ENCODE measurements at places on chromosomes 13 and 19.

DNA sequence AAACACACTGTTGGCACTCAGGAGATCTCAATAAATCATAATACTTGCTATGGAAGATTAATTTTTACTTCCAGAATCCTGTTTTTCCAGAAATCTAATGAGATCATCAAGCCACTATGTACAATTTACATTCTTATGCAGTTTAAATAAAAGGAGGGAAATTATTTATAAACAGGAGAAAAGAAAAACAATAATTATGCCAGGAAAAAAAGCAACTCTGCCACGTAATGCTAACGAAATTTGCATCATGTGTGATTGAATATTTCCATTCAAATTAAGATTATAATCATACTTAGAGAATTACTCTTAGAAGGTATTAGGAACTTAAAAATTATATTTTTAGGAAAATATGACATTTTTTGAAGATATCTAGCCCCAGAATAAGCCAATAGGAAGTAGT, 13.0 kb downstream of the FAM124A start:
- no peak for DNase-seq

- no peak for DNase-seq
Observed at GRCh38 chr13:27905650-27906049, 14.2 kb upstream of the PDX1 start.

DNA sequence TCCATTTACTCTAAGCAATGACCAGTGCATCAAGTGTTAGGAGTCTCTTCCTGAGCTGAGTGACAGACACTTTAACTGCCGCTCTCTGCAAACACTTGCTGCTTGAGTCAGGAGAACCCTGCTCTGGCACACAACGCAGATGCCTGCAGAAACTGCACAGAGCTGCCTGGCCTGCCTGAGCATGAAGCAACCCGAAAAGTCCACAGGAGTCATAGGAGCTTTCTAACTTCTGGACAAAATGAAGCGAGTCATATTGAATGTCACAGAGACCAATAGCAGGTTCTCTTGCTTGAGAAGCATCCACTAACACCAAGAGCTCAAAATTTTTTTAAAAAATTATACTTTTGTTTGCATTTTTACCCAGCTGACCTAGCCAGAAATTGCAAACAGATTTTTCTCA, 232.4 kb downstream of the LHFPL6 start:
- no peak for DNase-seq

DNA sequence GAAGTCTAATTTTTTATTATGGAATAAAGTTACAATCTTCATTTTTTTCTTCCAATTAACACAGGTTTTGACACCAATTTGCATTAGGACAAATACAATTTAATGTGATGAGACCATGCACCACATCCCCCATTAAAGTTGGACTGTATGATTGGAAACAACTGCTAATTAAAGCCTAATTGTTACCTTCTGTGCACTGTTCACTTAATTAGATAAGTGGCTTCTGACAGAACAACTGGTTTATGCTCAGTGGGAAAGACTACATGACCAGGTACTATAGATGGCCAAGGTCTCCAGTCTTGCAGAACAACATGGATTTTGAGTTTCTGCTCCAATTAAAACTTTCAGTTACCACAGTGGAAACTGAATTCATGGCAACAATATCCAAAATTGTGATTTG, 198.1 kb downstream of the FGF14 start:
- no peak for DNase-seq

GRCh38 chr13:63285426-63285825, 1869.8 kb upstream of the PCDH20 start:
- DNase-seq: no peak

DNA sequence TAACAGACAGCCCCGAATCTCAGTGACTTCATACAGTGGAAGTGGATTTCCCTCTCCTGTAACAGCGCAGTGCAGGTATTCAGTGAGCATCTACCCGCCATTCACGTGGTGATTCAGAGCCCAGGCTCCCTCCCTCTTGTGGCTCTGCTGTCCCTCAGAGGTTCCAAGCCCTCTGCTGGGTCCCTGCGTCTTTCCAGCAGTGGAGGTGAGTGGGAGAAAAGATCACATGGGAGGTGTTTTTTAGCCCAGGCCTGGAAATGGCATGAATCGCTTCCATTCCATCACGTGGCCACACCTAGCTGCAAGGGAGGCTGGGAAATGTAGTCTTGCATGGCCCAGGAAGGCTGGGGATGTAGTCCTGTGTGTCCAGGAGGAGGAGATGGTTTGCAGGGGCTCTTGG, 61.4 kb downstream of the DPF1 start:
- DNase-seq: no peak

DNA sequence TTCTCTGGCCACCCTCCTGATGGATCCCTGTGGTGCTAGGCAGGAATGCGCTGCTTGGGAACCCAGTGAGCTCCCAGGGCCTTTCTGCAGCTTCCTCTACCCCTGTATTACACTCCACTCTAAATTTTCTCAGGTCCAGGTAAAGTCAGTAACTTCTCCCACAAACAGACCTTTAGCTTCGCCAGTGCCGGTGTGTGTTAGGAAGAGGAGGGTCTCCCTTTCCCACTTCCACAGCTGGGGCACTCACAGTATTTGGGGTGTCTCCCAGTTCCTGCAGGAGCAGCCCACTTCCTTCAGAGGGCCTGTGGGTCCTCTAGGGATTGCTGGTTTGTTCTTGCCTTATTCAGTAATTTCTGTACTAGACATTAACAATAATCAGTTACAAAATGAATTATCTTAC, 193.5 kb upstream of the PCDH17 start:
- DNase-seq: no peak

DNA sequence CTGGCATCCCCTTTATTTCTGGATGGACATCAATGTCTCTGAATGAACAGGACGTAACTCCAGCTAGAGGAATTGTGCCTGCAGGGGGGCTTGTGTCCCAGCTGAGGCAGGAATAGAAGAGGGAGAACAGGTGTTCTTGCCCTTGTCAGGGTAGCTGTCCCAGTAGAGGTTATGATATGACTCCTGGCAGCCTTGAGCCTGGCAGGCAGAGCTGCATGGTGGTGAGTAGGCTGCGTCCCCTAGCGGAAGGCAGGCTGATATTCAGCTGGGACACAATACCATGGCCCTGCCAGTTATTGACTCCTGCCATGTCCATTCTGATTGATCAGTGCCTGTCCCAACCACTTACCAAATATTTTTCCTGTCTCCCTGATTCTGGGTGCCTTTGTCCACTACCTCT, 197.2 kb downstream of the RAP2A start:
- no peak for DNase-seq

DNA sequence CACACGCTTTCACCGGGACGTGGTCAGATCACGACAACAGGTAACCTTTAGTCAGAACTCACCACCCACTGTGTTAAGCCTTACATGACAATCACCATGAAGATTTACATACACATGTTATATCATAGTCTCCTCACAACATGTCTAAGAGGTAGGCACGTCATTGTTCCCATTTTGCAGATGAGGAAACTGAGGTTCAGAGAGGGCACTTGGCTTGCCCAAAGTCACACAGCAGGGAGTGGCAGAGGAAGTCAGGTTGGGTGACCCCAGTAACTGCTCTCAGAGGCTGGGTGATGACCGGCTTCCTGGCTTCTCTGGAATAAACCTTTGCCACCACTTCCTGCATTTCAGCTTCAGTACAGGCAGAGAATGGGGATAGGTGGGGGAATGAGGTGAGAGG, 5.3 kb downstream of the KLK10 start:
- no peak for DNase-seq

DNA sequence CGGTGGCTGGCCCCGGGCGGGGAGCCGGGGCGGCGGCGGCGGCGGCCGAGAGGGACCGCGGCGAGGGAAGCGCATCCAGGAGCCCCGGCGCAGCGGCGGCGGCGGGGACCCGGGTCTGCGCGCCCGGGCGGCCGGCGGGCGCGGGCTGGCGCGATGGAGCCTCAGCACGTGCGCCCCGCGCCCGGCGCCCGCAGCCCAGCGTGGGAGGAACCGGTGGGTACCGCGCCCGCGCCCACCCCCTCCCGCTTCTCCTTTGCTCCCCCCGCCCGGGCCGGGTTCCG, 7.8 kb upstream of the DGKH start:
- no peak for DNase-seq

- no peak for DNase-seq
Observed at GRCh38 chr13:33692531-33692930, 125.4 kb upstream of the RFC3 start.

GRCh38 chr19:49488863-49489537, 1.6 kb downstream of the RPL13A start:
- DNase-seq: no peak

- no peak for DNase-seq
Observed at GRCh38 chr19:2391118-2391725, 31.2 kb downstream of the TMPRSS9 start.

- no peak for DNase-seq
Observed at GRCh38 chr13:49023431-49023830, 47.7 kb downstream of the FNDC3A start.

- no peak for DNase-seq
Observed at GRCh38 chr13:40059540-40060232, 404.2 kb downstream of the COG6 start.

- DNase-seq: no peak
Observed at GRCh38 chr19:6352381-6353165, 8.8 kb upstream of the CLPP start.

DNA sequence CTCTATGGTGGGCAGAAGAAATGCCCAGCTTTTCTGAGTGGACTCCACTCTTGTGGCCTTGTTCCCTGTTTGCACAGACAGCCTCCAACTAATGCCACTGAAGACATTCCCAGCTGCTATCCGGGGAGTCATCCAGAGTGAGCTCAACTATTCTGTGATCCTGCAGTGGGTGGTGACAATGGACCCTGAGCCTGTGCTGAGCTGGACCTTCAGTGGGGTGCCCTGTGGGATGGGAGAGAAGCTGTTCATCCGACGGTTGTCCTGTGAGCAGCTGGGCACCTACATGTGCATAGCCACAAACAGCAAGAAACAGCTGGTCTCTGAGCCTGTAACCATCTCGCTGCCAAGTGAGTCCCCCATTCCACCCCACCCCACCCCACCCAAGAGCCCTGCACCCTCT, 10.3 kb downstream of the IGSF23 start:
- no peak for DNase-seq

DNA sequence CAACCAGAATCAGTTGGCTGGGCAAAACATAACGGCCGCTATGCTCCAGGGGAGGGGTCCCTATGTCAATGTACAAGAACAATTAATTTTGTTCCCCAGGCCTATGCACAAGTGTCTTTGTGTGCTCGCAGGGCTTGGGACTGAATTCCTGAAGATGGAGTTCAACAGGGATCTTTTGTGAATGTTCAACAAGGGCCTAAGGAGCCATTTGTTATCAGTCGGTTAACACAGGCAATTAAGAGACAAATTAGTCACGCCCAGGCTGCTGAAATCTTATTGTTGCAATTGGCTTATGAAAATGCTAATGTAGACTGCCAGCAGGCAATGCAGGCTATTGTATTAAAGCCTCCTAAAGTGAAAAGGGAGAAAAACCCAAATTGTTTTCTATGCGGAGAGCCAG, 117.5 kb downstream of the ZNF429 start:
- no peak for DNase-seq

GRCh38 chr13:72983085-72983768, 75.6 kb upstream of the KLF5 start:
- DNase-seq: no peak

DNA sequence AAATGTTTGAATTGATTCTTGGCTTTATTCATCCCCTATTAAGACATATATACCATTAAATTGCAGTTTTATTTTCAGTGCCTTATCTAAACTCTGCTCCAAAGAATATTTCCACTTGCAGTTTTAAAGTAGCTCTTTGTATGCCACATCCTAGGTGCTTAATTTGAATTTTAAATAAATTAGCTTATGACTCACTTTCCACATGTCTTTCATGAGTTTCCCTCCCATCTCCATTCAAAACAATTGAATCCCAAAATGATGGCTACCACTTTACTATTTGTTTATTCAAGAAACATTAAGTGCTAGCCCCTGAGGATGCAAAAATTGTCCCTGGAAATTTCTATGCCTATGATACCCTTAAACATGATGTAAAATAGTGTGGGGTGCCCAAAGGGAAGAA, 19.5 kb downstream of the PCDH20 start:
- no peak for DNase-seq

GRCh38 chr13:32737111-32737571, 150.9 kb downstream of the PDS5B start:
- no peak for DNase-seq

DNA sequence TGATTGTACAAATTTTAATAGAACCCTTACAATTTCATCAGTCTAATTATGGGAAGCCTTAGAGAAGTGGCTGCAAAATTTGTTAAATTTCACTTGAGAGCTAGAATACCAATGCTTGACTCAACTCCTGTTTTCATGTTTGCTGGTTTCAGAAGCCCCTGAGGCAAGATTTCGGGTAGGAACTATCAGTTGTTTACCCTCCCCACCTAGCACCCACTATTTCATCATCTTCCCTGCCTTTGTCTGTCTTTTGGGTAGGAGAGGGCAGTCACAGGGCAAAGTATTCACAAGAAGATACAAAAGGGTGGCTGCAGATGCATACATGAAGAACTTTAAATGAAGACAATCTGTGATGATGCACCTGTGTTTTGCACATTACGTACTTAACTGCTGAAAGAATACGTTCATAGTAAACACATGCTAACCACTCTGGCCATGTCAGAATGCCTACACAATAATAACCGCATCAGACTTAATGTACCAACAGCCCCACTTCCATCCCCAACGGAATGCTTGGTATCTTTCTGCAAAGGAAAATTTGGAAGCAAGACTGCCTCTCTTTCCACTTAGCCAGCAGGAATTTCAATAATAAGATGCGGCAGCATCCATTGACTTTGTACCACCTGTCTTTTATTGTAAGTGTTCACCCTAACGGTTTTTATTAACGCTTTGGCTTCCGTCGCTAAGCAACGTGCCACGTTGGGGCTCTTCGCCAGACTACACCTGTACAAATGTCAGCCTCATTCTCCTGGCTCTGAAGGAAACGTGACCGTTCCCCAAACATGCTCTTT, 30.4 kb downstream of the TPT1 start:
- DNase-seq: no peak

DNA sequence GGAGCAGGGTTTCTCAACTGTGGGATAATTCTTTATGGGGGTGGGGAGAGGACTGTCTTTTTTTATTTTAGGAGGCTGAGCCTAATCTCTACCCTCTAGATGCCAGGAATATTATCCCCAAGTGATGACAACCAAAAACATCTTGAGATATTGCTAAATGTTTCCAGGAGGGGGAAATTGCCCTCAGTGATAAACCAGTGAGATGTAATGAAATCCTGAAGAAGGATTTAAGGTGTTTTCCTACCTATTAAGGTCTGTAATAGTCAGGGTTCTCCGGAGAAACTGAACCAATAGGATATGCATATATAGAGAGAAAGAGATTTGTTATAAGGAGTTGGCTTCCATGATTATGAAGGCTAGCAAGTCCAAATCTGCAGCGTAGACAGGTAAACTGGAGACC, 208.3 kb upstream of the MIR17HG start:
- DNase-seq: no peak

DNA sequence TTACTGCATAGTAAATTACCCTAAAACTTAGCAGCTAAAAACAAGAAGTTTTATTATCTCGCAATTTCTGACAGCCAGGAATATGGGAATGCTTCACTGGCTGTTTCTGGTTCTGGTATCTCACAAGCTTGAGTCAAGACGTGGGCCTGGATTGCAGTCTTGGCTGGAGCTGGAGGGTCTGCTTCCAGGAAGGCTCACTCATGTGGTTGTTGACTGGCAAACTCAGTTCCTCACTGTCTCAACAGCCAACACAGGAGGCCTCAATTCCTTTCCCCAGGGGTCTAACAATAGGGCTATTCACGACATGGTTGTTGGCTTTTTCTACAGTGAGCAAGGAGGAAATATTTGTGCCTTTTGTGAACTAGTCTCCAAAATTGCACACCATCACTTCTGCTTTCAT, 146.3 kb downstream of the GPC5 start:
- no peak for DNase-seq

- no peak for DNase-seq
Observed at GRCh38 chr19:11425719-11426457, 6.8 kb upstream of the RGL3 start.
